Stimulated activated CD8-positive, alpha-beta memory T cell treated with anti-CD3 and anti-CD28 coated beads, Interleukin-7, amount 100 ng/mL, for 1 hour (primary cell): ENCODE measurements at places on chromosomes 2 and 18.
A peak's percentile ranks its signal among the peaks of the same experiment; 100 is the strongest.

GRCh38 chr18:37762076-37762621 lies 196.6 kb upstream of the CELF4 start:
- DNase-seq = no peak

- no peak for DNase-seq
Observed at GRCh38 chr18:55421308-55421614, 166.7 kb downstream of the TCF4 start.

GRCh38 chr18:5534845-5535244 lies 9.0 kb downstream of the EPB41L3 start:
- no peak for DNase-seq

GRCh38 chr2:237972211-237972610 lies 5.4 kb downstream of the UBE2F start:
- no peak for DNase-seq

- no peak for DNase-seq
Observed at GRCh38 chr2:47650001-47650535, 132.9 kb upstream of the MSH6 start.

DNA sequence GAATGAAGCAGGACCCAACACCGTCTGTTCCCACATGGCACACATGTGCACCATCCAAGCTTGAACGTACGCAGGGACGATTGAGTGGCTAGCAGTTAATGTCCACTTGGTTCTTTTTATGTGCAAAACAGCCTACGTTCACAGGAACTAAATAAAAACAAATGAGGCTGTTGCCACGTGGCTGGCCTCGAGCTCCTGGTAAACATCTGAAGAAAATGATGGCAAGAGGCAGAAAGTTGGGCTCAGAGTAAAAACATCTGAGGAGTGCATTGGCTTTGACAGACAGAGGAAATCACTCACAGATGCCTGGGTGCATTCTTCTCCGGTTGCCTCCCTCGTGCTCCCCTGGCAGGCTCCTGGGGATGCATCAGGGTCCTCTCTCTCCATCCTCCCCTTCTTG lies 177.9 kb downstream of the NRP2 start:
- no peak for DNase-seq

GRCh38 chr2:188604579-188604978 lies 312.9 kb downstream of the GULP1 start:
- no peak for DNase-seq

DNA sequence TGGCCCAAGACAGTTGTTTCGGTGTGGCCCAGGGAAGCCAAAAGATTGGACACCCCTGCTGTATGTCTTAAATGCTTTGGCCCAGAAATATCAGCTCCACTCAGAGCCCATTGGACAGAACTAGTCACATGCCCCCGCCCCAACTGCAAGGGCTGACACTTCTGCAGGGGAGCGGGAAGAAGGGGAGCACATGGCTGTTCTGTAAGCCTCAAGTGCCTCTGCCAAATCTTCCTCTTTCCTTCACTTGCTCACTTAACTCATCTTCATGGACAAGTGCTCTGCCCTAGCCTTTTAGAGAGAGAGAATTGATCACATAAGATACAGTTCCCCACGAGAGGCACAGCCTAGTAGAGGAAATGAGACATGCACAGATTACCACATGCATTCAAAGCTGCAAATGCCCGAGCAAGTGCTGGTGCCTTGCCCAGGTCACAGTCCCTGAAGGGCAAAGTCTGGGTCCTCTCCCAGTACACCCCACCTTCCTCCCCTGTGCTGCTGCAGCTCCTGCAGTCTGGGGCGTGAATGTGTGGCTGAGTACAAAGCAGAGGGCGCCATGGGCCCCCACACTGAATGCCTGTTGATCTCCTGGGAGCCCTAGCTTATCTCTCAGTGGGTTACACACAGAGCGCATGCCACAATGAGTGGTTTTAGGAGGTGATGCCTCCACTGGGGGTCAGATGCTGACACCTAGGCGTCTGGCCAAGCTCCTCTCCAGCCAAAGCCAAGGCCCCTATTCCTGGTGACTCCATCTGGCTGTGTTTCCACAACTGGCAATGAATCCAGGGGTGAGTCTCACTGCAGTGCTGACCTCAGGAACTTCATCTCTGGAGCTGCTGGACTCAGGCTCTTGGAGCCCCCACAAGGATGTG lies 135.3 kb downstream of the CTIF start:
- no peak for DNase-seq

DNA sequence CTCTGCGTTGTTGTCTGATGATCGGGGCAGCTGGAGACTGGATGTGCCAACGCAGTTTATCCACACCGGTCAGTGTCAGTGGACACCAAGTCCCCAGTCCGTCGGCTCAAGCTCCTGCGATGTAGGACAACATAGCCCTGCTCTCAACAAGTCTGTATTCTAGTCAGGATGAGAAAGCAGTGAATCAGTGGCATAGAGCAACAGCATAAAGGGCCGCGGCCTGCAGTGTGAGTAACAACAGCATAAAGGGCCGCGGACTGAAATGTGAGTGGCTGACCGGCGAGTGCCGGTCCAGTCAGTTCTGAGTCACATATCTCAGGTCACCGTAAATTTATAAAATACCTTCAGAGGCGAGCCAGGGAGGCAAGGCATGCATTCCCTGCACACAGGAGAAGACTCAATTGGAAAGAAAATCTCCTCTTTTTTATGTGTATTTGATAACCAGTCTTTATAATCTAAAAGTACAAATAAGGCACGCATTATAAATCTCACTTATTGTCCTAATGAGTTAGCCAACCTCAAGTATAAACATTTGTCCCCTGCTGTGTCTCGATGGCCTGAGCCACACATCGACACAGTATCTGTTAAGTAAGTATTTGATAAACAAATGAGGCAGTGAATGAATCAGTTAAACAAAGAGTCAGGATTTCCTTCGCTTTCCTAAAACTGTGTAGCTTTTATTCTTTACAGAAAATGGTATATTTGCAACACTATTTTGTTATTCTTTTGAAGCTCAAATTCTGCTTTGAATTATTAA lies 33.8 kb upstream of the NFATC1 start:
- no peak for DNase-seq

DNA sequence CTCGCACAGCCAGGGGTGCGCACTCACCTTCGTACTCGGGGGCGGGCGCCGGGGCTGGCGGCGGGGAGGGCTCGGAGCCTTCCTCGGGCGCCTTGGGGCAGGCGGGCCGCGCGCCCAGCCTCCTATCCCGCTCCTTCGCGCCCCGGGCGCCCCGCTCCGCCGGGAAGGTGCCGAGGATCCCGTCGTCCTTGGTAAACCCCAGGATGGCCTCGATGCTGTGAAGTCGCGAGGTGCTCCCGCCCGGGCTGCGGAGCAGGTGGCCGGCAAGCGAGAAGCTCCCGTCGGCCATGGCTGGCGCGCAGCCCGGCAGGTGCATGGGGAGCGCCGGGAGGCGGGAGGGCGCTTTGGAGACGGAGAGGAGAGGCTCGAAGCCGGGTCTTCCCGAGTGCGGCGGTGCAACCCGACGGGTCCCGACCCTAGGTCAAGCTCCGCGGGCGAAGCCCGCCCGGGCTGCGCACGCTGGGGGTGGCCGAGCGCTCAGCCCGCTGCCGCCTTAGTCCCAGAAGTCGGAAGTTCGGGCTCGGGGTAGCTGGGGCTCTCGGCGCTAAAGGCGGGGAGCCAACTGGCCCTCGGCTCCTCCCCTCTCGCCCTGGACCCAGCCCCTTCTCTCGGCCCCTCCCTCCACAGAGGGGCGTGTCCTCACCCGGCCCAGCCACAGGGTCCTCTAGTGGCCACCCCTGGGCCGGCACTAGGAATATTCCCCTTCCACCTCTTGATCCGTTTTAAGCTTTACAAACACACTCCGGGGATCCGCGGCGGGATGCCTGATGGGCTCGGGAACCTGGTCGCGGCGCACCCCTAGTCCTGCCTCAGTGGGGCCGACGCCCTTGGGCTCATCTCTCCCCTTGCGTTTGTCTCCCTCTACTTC lies at the start of gene RAX:
Gene RAX, minus strand, starts transcription at position 564 of the 868 bp plus-strand sequence. Its CDS starts 248 bp downstream, at position 316.
- DNase-seq = no peak

DNA sequence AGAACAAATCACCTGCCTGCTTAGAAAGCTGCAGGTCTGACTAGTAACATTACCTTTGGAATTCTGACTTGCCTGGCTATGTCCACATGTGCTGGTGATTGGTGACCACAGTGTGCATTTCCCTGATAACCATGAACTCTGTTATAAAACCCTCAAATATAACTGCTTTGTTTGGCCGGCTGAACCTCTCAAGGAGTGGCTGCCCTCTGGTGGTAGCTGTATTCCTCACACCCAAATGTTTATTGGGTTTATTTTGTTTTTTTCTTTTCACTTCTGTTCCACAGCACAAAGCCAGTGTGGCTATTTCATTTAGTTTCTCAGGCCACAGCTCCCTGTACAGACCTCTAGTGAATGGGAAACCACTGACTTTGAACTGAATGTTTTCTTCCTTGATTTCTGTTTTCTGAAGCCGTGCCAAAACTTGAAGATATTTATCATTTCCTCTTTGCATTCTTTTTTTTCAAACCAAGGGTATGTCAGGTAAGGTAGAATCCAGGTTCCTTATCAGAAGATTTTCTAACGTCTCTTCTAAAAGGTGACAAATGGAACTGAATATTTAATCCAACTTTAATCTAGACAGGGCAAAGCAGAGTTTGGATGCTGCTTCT lies 549.0 kb upstream of the VRK2 start:
- DNase-seq = no peak

GRCh38 chr18:49141491-49141890 lies 190.7 kb upstream of the SMAD7 start:
- no peak for DNase-seq

DNA sequence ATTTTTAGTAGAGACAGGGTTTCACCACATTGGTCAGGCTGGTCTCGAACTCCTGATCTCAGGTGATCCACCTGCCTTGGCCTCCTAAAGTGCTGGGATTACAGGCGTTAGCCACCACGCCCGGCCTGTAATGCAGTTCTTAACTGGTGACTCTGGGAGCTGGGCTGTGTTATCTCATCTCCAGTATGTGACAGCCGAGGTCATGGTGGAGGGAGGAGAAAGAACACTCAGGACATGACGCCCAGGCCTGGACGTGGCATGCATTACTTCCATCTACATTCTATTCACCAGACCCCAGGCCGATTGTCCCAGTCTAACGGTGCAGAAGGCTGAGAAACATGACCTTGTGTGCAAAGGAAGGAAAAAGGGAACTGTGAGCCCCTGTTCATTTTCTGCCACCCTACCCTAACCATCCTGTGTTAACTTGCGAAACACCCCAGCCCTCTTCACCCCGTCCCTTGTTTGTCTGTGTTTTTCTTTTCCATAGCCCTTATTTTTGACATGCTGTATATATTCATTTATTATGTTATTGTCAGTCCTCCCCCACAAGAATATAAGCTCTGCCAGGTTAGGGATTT lies 88.1 kb upstream of the ASAP2 start:
- DNase-seq = no peak

GRCh38 chr2:35830833-35831232 lies 524.7 kb upstream of the CRIM1 start:
- DNase-seq = no peak

DNA sequence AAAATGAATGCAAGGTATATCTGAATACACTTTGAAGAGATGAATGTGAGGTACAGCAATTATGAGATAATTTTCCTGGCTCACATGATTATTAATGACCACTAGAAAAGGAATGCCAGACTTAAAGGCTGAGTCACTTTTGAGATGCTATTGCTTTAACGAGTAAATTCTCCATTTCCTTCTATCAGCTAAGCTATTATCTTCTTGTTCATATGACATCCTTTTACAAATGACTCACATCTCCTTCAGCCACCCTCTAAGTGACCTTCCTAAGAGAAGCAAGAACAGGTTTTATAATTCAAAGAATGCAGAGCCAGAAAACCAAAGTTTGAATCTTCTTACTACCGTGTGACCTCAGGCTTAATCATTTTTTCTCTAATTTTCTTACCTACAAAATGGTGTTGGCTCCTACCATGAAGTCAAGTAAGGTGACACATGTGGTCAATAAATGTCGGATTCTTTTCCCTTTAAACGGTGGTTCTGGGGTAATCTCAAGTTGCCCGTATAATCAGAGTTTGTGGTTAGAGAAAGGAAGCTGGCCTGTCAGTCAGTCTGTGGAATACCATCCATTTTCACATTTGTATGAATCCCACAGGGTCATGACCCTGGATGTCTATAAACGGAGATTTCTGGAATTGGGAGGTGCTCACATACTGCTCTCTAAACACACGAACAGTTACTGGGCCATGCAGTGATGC lies 184.0 kb upstream of the PID1 start:
- no peak for DNase-seq

GRCh38 chr2:197498937-197499593 lies 575 bp downstream of the HSPD1 start:
- DNase-seq = peak; percentile 15

- DNase-seq = no peak
Observed at GRCh38 chr2:183260527-183260926, 136.3 kb downstream of the NUP35 start.

DNA sequence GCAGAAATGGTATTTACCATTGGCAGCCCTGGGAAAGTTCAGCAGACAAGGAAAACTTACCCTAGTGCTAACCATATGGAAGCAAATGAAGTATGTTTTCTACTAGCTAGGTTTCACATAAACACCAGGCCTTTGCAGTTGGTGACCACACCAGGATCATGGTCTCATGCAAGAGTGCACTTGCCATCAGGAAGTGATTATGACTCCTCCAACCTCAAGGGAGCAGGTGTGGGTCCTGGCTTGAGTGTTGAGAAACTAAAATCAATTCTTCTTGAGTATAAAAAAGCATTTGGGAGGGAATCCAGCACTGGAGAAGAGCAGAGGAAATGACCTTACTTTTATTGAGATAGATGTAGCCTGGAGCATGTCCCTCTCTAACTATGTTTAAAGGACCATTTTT lies 56.8 kb upstream of the SPAG16 start:
- DNase-seq = no peak

- no peak for DNase-seq
Observed at GRCh38 chr2:960061-960736, 9.6 kb downstream of the SNTG2 start.

DNA sequence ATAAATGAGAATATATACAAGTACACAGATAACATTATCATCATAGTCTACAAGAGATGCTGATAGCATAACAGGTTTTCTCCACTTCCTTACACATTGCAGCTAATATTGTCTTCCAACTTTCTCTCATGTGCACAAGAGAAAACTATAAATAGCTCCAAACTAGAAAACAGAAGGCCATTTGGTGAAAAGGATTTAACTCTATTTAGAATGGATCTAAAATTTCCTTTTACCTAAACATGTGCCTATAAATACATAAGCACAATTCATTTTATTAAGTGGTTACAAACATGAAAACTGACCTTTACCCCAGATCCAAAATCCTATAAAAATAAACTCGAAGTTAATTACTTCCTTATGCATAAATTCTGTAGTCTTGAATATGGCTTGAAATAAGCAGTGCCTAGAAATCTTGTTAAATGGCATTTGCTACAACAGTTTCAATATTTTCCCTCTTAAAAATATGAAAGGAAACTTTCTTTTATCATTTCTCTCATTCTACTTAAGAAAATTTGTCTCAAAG lies 41.6 kb downstream of the SLC25A12 start:
- DNase-seq = no peak

DNA sequence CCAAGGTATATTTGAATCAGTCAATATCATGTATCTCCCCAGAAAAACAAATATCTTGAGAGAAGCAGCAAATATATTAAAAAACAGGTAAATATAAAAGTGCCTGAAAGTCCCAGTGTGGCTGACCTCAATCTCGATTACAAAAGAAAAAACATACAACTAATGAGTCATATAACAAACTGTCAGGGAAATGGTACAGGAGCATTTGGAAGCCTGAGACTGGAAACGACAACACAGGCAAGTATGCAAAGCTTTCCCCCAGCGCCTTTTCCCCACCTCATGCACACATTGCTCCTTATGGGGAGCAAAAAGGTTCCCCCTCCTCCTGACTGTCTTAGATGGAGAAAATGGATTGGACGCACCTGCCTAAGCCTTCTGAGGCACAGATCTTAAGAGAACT lies 230.7 kb downstream of the TMX3 start:
- DNase-seq = no peak
